Retinal pigment epithelial cell (primary cell): ENCODE measurements at places on chromosomes 1 and 21.

DNA sequence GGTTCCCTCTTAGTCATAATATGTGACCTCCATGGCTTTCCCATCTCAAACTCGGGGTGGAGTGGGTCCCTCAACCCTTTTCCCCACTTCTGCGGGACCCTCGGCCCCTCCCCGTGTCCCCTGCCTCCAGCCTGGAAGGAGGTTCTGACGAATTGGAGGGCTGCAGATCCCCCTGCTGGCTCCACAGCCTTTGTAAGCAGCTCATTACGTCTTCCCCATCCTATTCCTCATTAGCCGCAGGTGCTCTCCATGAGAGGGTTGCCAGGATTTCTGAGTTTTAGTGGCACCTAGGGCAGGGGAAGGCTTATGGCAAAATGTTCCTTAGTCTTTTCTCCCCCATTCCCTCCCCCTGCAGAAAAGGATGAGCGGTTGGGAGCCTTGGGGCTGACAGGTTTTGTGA, 8.3 kb downstream of the ACTL8 start:
- DNase-seq, result no peak

GRCh38 chr1:75334876-75335389, 200.7 kb downstream of the LHX8 start:
- DNase-seq, result peak; percentile 18

GRCh38 chr21:22352088-22352487, 1353.9 kb downstream of the NCAM2 start:
- DNase-seq, result no peak

- DNase-seq, result no peak
Observed at GRCh38 chr1:69976896-69977295, 228.5 kb downstream of the LRRC40 start.

- no peak for DNase-seq
Observed at GRCh38 chr1:55331351-55331750, 116.2 kb upstream of the USP24 start.

GRCh38 chr1:145983206-145983675, 13.1 kb downstream of the TXNIP start:
- no peak for DNase-seq

GRCh38 chr1:183812686-183813569, 8.0 kb downstream of the RGL1 start:
- DNase-seq, result no peak

- no peak for DNase-seq
Observed at GRCh38 chr1:230074270-230074669, 7.2 kb downstream of the GALNT2 start.

DNA sequence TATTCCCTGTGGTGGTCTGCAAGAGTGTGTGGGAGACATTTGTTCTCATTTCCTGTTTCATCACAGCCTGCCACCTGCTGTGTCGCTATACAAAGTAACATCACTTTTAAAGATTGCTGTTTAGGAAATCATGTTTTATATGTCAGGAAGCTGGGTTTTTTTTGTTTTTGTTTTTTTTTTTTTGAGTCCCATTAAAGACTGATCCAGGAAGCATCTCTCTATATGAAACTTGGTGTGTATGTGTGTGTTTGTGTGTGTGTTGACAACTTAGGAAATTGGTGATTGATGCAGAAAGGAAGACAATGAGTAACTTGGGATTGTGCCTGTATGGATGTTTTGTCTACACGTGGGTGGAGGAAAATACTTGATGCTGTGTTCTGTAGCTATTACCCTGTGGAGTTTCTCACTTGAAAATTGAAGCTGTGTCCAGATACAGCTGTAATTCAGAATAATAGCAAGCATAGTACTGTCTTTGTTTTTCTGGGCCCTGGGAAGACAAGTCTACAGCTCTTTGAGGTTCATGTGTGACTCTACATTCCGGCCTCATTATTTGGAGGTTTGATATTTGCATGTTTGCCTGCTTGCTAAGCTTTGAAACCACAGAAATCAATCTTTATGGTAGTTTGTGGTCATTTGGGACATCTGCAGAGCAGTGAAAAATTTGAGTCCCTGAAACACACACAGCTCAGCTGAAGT, 47.9 kb downstream of the LAMC1 start:
- no peak for DNase-seq

- no peak for DNase-seq
Observed at GRCh38 chr1:77428068-77428467, 146.2 kb downstream of the AK5 start.

GRCh38 chr1:202807451-202807925, 733 bp downstream of the KDM5B start:
- DNase-seq, result no peak

DNA sequence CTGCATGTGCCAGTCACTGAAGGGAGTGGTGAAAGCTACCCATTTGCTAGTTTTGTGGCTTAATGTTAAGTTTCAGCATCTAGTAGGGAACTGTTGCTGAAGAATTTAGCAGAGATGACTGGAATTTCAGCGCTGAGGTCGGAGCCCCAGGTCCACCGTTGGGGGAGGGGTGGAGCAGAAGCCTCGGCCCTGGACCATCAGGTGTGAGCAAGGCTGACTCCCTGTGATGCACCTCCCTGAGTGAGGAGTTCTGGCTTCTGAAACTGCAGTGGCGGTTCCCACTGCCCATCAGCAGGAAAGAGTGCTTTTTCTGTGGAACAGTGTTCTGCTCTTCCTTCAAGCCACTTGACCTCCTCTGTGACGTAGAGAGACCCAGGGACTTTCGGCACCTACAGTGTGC, 1.3 kb downstream of the NOS1AP start:
- DNase-seq, result no peak

DNA sequence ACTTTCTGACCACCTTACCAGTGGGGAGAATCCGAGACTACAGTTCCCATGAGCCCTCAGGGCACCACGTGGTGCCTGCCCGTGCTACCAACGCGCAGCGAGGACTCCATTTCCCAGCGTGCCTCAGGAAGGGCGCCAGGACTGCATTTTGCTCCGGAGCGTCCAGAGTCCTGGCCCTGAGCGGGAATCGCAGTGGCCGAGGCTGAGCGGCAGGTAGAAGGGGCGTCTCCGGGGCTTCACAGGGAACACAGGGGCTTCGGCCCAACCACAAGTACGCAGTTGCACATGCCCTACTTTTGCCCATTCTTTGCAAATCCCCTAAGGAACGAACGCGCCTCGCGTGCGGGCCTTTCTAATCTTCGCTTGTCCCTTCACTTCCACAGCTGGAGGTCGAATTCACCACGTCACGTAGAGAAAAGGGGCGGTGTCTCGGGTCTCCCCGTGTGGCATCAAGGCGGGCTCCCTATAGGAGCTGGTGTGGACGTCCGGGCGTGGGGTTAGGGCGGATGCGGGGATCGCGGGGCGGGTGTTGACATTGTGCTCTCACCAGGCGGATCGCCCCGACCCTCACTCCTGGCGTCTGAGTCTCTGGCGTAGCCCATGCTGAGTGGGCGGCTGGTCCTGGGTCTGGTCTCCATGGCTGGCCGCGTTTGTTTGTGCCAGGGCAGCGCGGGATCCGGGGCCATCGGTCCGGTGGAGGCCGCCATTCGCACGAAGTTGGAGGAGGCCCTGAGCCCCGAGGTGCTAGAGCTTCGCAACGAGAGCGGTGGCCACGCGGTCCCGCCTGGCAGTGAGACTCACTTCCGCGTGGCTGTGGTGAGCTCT, at the start of gene BOLA1:
Gene BOLA1, plus strand, starts transcription at position 109 of the 825 bp plus-strand sequence. Its CDS starts 492 bp downstream, at position 601.
- no peak for DNase-seq

DNA sequence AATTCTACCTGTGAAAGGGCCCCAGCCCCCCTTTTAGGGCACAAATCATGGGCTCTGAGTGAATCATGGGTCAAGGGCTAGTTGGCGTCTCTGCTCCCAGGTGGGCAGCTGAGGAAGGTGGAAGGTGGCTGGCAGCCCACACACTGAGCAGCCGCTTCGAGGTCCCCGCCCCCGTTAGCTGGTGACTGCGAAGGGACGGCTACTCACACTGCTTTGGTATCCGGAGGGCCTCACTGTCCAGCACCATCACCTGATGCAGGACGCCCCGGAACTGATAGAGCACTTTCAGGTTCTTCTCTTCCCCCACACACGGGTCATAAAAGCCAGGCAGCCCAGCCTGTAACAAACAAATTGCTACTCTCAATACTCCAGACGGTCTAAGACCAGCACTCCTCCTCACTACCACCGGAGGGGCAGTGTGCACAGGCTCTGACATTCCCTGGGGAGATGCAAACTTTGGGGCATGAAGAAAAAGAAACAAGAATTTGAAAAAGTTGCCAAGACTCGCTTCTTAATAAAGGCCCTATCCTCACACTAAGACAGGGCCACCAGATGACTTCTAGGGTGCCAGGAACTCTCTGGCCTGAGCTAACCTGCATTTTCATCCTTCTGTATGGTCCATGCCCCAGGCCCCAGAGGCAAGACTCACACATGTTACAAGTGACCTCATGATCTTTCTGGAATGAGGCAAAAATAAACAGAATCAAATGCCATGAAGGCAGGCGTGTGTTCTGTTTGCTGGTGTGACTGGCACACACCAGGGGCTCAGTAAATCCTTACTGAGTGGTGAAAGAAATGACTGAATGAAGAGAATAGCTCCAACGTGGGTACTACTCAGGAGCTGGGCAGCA, 11.5 kb downstream of the THAP3 start:
- DNase-seq, result no peak

- DNase-seq, result no peak
Observed at GRCh38 chr1:77624102-77624501, 58.4 kb downstream of the ZZZ3 start.

- DNase-seq, result no peak
Observed at GRCh38 chr1:157831968-157832626, 9.5 kb downstream of the CD5L start.

- peak; percentile 11 for DNase-seq
Observed at GRCh38 chr1:234125283-234125682, 220.8 kb downstream of the SLC35F3 start.

GRCh38 chr21:44282370-44282769, 3.3 kb upstream of the AIRE start:
- DNase-seq, result no peak

DNA sequence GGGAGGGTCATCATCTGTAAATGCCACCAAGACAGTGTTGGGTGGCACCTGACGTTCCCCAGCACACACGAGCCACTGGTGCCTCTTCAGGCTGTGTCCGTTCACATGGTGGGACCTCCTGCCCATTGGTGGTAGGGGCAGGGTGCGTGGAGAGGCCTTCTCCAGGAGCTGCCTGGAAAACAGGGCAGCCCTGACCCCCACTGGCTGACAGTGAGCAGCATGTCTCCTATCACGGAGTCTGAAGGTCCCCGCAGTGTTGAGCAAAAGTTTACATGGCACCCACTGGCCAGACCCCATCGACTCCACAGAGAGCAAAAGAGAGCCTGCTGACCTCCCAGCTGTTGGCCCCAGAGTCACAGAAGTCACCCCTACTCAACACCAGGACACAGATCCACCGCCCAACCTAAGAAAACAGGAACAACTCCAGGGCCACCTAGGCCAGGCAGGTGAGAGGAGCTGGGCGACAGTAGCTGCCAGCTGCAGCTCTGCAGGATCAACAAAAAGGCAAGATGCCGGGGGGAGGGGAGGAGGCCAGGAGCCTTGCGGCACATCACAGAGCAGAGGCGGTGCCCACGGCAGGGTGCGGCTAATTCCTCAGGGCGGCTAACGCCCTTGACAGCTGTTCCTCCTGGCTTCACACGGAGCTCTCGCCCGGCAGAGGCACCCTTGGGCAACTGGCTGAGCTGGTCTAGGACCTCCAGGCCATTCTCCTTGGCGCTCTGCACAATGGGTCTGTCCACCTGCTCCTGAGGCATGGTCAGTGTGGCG, 14.4 kb upstream of the IFI6 start:
- DNase-seq, result no peak

- no peak for DNase-seq
Observed at GRCh38 chr1:89918794-89919155, 76.1 kb upstream of the ZNF326 start.

DNA sequence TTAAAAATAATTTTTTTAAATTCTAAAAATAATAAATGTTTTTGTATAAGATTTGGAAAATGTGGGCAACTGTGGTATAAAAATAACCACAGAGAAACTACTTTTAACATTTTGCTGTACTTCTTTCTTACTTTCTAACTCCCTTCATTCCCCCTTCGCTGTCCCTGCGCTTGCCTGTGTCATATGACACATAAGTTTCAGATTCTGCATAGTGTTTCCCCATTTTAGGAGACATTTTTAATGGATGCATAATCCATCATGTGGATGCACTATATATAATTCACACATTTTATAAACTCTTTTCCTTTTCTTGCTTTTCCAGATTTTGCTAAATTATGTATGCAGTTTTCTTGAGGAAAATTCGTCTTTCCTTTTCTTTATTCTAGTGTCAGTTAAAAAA, 16.3 kb downstream of the ATG4C start:
- no peak for DNase-seq

GRCh38 chr1:162571696-162572095, 10.2 kb downstream of the UAP1 start:
- DNase-seq, result no peak

- no peak for DNase-seq
Observed at GRCh38 chr1:172758259-172758658, 99.4 kb downstream of the FASLG start.

DNA sequence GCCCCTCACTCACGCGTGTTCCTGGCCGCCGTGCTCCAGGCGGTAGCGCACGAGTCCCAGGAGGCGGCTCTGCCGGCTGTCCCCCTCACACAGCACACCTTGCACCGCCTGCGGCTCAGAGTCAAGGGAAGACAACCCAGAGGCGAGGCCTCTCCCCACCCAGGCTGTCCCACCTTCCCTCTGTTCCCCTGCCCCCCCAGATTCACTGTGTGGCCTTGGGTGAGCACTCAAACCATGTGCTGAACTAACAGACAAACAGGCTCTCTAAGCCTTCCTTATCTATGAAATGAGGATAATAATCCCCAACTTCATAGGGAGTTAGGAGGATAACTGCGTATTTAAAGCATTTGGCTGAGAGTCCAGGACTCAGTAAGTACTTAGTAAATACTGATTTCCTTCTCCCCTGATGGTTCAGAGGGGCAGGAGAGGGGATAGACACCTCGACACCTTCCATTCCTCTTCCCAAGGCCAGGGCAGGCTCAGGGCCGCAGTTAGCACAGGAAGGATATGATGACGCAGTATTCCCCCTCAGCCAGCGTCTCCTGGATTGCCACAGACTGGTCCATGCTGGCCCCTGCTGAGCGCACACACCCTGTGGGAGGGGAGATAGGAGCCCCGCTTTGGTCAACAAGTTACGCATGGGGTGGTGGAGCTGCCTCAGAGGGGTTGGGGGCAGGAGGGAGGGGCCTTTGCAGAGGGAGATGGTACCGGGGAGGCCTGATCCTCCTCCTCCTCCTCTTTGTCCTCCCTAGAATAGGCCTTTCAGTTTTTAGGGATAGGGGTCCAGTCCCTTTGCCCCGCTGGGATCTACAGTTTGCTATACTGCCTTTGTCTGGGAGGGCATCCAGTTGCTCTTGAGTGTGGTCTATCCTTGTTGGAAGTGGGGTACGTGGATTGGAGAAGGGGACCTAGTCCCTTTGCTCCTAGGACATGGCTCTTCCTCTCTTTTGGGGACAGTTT, 830 bp downstream of the INPP5B start:
- peak; percentile 17 for DNase-seq

- DNase-seq, result no peak
Observed at GRCh38 chr1:111989531-111990025, at the start of gene KCND3. TSS of gene KCND3 (minus strand) at chr1:111989668.

- DNase-seq, result no peak
Observed at GRCh38 chr1:169090900-169091311, 15.6 kb upstream of the ATP1B1 start.

DNA sequence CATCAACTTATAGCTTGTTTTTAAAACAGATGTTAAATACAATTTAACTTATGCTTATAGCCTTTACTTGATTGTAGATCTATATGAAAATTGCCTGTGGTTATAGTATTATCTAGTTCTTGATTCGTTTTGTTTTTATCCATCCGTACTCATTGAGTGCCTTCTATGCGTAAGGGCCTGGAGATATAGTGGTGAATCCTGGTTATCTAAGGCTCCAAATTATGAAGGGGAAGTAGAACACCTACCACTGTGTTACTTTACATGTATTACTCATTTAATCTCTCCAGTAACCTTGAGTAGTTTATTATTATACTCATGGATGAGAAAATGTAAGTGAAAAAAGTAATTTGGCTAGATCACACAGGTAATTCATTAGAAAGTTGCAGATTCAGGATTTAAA, 121.8 kb downstream of the OSBPL9 start:
- no peak for DNase-seq
